ENCODE measurements at places on chromosomes 16 and 17.

DNA sequence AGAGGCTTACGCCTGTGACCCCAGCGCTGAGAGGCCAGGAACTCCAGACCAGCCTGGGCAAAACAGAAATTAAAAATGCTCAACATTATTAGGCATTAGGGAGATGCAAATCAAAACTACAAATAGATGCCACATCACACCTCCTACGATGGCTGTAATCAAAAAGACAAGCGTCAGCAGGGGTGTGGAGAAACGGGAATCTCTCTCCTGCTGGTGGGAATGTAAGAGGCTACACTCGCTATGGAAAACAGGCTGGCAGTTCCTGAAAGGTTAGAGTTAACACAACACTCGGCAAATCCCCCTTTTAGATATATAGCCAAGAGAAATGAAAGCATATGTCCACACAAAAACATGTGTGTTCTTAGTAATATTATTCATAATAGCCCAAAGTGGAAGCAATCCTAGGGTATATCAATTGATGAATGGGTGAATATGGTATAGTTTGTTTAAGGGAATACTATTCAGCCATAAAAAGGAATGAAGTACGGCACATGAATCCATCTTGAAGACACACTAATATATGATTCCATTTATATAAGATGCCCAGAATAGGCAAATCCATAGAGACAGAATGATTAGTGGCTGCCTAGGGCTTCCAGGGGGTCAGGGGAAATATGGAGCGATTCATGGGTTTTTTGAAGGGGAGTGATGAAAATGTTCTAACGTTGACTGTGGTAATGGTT is 1.8 kb upstream of the NPRL3 start:
- no peak overlapping the region for H3K4me3 ChIP-seq
- H3K27ac ChIP-seq, result no peak overlapping the region
- H3K27me3 ChIP-seq, result no peaks in the 10 kb centered on the region
- DNase-seq, result no peak
- H3K36me3 ChIP-seq, result no peaks in the 10 kb centered on the region

DNA sequence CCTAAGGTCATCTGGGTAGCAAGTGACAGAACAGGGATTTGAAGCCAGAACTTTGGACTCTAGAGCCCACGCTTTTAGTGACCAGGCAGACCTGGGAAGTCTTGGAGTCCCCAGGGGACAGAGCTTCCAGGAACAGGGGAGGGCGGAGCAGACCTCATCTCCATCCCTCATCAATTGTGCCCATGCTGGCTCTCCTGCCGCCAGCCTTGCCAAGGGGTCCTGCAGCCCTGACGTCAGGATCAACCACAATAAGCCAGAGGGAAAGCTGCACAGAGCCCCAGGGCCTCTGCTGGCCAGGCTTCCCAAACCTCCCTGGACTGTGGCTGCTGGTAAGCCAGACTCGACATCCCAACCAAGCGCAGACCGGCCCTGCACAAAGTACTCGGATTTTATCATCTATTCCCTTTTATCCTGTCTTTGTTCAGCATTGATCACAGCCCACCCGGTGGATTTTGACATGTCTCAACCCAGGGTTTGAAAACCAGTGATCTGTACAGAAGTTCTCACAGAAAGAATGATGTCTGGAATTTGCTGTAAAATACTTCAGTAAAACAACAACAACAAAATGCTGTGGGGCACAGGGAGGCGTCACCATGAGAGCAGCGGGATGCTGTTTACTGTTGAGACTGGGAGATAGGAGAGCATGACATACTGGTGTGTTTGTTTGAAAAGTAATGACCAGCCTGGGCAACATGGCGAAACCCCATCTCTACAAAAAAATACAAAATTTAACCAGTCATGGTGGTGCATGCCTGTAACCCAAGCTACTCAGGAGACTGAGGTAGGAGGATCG is 11.8 kb downstream of the C16orf74 start:
- H3K27ac ChIP-seq, result no peak overlapping the region
- H3K27me3 ChIP-seq, result no peaks in the 10 kb centered on the region
- H3K4me3 ChIP-seq, result no peak overlapping the region
- DNase-seq, result no peak
- no peaks in the 10 kb centered on the region for H3K4me1 ChIP-seq
- H3K36me3 ChIP-seq, result no peaks in the 10 kb centered on the region

GRCh38 chr16:84641643-84642358 is 6.5 kb upstream of the KLHL36 start:
- H3K36me3 ChIP-seq, result no peaks in the 10 kb centered on the region
- H3K27me3 ChIP-seq, result no peaks in the 10 kb centered on the region
- H3K4me1 ChIP-seq, result no peaks in the 10 kb centered on the region
- H3K27ac ChIP-seq, result no peak overlapping the region
- no peak overlapping the region for H3K4me3 ChIP-seq
- DNase-seq, result no peak

GRCh38 chr17:20262226-20263114 is 204.9 kb downstream of the LGALS9B start:
- no peak for DNase-seq
- no peak overlapping the region for H3K27ac ChIP-seq
- no peak overlapping the region for H3K4me3 ChIP-seq
- peaks cover 2% of the 10 kb centered on the region for H3K36me3 ChIP-seq
- H3K27me3 ChIP-seq, result no peaks in the 10 kb centered on the region

DNA sequence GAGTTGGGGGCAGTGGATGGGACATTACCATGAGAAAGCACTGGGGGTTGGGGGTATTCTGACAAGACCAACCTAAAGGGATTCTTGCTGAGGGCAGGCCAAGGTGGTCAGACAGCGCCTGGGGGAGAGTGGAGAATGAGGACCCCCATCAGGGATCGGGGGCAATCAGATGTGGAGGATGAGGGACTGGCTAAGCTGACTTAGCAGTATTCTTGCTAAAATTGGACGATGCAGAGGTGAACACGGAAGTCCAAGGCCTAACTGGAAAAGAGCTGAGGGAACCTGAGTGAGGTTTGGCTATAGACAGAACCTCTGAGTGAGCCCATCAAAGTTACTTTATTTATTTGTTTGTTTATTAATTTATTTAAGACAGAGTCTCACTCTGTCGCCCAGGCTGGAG is 9.2 kb downstream of the QPRT start:
- H3K4me3 ChIP-seq, result no peak overlapping the region
- H3K27me3 ChIP-seq, result no peaks in the 10 kb centered on the region
- peaks cover 8% of the 10 kb centered on the region for H3K36me3 ChIP-seq
- H3K4me1 ChIP-seq, result no peaks in the 10 kb centered on the region
- DNase-seq, result no peak

- no peaks in the 10 kb centered on the region for H3K27me3 ChIP-seq
- H3K36me3 ChIP-seq, result no peaks in the 10 kb centered on the region
- H3K4me1 ChIP-seq, result no peaks in the 10 kb centered on the region
- no peak for DNase-seq
- no peak overlapping the region for H3K27ac ChIP-seq
- no peak overlapping the region for H3K4me3 ChIP-seq
These were observed 239.5 kb downstream of the ABCC12 start for GRCh38 chr16:47916266-47916665.

DNA sequence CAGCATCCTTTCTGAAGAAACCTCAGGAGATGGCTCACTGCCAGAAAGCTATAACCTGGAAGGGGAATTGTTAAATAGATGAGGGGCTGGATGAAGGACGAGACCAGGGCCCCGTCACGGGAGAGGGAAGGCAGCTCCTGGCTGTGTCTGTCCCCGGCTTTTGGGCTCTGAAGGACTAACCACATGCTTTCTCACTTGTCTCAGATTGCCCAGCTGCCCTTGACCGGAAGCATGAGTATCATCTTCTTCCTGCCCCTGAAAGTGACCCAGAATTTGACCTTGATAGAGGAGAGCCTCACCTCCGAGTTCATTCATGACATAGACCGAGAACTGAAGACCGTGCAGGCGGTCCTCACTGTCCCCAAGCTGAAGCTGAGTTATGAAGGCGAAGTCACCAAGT is 14.5 kb downstream of the SERPINF1 start:
- H3K27me3 ChIP-seq, result no peaks in the 10 kb centered on the region
- no peaks in the 10 kb centered on the region for H3K4me1 ChIP-seq
- H3K4me3 ChIP-seq, result no peak overlapping the region
- H3K36me3 ChIP-seq, result peaks cover 21% of the 10 kb centered on the region
